ENCODE measurements at places on chromosomes 5 and 9.

DNA sequence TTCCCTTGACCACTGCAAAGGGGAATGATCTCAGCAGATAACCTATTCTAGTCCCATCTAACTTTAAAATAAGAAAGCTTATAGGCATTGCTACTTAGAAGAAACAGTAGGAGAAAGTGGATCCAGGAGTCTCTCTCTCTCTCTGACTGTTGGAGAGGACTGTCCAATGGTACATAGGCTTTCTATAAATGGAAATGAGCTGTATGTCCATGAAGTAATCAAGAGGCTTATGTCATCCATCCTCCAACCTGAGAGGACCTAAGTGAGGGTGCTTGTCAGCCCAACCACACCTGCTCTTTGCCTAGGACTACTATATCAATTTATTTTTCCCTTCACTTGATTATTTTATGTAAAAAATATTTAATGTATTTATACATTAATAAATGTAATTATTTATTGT lies 172.3 kb downstream of the PAPPA start:
- DNase-seq, result no peak

GRCh38 chr5:158013939-158014338 lies 155.0 kb upstream of the CLINT1 start:
- DNase-seq, result peak; percentile 19

GRCh38 chr5:159657771-159658170 lies 258.5 kb upstream of the ADRA1B start:
- peak; percentile 7 for DNase-seq

DNA sequence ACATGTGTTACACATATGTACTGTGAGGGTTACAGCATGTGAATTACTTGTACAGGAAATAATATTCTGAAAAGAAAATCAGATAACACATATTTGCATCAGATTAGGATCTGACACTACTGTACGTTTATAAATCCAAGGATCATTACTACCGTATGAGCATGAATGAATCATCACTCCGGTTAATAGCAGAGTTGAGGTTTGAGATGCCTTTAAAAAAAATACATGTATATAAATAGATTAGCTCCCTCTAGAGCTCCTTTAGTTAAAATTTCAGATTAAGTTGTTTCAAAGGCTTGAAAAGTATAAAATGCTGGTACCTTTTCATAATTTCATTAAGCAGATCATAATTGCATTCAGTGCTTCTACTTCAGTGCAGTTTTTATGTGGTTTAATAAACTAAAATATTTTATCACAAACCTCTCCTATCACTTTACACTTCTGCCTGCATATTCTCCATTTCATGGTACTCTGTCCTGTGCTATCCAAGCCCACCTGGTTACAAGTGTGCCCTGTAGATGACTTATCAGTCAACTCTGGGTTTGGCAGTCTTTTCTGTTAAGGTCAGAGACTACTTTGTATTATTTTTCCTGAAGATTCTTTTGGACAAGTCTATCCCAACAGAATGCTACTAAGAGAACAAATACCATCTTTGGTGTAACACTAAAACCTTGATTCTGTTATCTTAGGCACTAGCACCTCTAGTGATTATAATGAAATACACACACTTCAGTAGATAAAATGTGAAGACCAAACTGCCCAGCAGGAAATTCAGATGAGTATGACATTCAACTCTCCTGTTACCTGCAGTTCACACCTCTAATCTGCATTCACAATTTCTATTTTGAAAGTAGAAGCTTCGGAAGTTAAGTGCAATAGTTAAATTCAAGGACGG lies 48.0 kb upstream of the POU5F2 start:
- DNase-seq, result no peak

GRCh38 chr9:130212543-130213297 lies 40.5 kb downstream of the NCS1 start:
- DNase-seq, result no peak

DNA sequence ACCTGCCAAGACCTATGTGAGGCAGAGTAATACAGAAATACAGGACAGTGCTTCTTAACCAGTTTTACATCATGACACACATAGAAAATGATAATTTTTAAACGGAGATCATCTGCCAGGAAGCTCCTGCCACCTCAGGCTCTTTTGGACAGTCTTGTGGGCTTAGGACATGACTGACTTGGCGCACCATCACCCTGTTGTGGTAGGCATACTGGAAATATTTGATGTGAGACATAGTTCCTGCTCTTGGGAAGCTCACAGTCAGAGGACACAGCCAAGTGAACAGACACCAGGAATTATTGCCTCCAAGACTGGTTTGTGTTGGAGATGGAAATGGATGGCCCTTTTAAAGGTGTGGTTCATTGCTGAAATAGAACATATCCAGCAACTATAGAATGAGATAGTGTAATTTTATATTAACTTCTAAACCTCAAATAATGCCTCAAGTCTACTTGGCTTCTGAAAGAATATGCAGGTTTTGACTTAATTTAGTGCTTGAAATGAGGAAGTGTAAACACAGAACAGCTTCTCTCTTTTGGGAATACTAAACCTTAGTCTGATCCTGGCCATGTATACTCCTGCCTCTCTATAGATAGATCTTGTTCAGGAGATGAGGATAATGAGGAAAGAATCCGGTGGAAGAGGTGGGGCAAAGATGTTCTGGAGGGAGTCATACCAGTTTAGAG lies 19.7 kb downstream of the CPEB4 start:
- no peak for DNase-seq

DNA sequence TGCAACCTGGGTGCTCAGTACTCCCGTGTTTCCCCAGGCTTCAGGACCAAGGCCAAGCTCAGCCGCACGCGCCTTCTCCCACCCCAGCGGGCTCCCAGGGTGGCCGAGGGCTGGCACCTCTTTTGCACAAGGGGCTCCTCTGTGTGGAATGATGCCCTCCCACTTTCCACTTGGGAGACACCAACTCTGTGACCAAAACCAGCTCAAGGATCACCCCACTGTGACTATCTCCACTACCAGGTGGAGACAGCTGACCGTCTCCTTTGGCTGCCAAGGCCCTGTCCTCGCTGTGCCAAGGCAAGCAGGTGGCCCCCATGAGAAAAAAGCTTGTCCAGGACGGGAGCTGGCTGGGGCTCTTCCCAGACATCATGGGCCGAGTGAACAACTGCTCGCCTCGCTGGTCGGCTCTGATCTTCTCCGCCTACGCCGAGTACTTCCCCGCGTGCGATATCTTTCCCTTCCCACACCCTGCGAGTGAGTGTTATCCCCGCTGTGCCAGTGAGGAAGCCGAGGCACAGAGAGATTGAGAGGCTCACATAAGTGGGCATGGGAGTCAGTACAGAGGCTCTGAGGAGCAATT lies 132.8 kb downstream of the ZNF354C start:
- no peak for DNase-seq

DNA sequence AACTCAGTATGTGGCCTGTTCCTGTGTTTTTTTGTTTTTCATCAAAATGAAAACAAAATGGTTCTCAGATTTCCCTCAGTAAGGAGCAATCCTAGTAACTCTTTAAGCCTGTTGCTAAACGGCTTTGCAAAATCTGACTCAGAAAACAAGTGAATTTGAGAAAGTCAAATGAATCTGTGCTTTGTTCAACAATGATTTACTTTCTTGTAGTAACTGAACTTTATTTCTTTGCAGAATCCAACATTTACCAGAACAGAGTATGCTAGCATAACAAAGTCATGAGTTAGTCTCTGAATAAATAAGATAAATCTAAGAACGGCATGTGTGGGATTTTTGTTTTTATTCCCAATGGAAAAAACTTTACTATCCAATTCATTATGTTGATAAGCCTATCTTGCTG lies 93.8 kb downstream of the OXCT1 start:
- no peak for DNase-seq

DNA sequence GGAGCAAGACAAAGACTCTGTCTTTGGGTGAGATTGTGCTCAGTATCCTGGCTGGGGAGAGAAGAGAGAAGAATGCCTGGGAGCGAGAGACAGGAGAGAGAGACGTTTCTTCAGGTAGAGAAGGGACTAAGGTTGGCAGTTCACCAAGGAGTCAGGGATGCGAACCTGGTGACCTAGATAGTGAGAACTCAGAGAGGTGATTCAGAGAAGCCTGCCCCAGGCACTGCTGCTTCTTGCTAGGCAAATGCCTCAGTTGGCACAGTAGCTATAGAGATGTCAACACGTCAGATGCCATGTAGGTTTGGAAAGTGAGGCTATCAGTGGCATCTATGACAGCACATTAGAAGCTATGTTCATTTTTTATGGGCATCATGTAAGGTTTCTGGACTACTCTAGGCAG lies 231.6 kb upstream of the VLDLR start:
- no peak for DNase-seq

DNA sequence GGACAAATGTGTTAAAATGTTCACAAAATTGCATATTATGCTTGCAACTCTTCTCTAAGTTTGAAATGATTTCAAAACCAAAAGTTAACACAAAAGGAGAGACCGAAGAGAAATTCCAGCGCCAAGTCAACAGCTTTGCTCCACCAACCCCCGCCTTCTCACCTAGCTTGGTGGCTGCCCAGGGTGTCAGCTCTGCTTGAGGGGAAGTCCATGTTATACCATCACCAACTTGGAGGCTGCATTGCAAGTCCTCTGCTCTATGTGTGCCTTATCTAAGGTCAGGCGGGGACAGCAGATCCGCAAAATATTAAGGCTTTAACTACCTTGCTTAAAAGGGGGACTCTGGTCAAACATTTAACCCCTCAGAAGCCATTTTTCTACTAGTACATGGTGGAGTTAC lies 14.6 kb downstream of the CCNJL start:
- no peak for DNase-seq

- no peak for DNase-seq
Observed at GRCh38 chr5:113311301-113311700, 123.5 kb downstream of the TSSK1B start.

DNA sequence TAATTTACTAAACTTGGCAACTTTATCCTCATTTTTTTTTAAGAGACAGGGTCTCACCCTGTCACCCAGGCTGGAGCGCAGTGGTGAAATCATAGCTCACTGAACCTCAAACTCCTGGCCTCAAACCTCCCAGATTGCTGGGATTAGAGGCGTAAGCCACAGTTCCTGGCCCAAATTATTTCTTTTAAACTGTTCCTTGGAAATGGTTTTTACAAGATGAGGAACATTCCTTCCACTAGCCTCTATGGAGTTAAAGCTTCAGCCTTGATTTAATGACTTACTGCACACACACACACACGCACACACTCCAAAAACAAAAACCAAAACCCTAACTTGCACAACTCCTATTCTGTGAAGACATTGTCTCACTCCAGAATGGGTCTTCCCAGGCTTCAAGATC lies 77.2 kb upstream of the TARS1 start:
- DNase-seq, result no peak

GRCh38 chr5:84370176-84370575 lies 14.5 kb downstream of the EDIL3 start:
- no peak for DNase-seq

GRCh38 chr5:140181002-140181483 lies 6.1 kb downstream of the CYSTM1 start:
- no peak for DNase-seq

DNA sequence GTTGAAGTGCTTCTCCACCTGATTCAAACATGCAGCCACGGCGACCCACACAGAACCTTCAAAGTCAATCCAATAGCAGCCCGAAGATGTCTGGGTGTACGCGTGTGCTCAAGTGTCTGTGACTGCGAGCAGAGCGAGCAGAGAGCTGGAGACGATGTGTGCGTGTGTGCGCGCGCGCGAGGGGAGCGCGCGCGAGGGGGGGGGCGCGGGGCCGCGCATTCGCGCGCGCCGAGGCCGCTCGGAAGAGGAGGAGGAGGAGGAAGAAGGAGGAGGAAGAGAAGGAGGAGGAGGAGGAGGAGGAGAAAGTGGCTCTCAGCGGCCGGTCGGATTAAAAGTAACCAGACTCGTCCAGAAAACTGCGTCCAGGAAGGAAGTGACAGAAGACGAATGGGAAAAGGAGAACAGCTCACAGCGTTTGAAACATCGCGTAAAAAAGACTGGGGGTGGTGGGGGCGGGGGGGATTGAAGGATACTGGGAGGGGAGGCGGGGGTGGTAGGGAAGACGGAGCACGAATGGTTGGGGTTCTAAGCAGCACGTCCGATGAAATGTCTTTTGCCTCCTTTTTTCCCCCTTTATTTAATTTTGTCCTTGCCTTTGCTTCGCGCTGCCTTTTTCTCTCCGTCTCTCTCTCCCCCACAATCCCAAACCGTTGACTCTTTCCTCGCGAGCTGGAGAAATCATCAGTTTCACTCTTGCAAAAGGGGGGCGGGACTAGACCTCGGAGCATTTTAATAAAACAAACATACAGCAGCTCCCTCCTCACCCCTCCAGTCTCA lies at the start of gene MEF2C:
Gene MEF2C, minus strand, starts transcription at position 126 of the 777 bp plus-strand sequence. CDS start 59,396 bp downstream, outside the sequence.
- DNase-seq, result peak; percentile 92

DNA sequence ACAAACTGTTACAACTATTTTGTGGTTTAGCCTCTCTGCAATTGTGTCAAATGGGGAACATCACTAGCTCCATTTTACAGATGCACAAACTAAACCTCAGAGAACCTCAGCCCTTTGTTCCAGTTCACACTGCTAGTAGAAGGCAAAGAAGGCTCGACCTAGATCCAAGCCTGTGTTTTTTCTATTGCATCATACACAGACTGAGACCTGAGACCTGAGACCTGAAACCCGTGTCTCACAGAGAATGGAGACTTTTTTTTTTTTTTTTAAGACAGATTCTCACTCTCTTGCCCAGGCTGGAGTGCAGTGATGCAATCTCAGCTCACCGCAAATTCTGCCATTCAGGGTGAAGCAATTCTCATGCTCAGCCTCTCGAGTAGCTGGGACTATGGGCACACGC lies 120.8 kb downstream of the GALNT10 start:
- no peak for DNase-seq

GRCh38 chr5:86981898-86982297 lies 285.8 kb upstream of the RASA1 start:
- DNase-seq, result no peak

DNA sequence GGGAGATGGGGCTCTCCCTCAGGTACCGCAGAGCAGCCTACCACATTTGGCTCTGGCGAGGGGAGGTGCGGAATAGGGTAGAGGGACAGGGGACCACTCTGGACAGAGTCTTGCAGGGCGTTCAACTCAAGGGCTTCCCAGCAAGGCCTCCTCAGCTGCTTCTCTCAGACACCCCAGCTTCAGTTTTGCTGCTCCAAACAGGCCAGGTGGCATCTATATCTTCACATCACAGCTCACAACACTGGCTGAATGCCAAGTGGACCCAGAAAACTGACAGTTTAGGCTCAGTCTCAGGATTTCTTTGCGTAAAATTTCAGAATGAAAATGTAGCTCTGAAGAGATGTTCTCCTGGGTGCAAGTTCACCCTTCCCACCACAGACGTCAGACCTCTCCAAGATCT lies 592.6 kb upstream of the ADAMTS16 start:
- no peak for DNase-seq

DNA sequence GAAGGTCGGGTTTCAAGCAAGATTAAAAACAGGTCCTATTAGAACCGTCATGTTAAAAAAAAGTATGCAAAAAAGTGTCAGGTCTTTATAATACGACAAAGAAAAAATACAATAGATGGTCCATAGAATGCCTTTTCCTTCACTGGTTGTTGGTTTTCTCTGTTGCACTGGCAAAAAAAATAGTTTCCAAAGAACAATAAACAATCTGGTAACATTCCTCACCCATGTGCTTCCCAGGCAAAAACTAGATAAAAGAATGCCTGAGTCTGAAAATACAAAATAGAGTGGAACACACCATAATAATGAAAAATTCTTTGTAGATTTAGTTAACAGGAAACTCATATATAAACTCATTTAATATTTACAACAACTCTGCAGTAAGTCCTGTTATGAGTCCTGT lies 590.0 kb upstream of the DMAC1 start:
- no peak for DNase-seq

GRCh38 chr5:150075233-150075632 lies 11.1 kb downstream of the CSF1R start:
- no peak for DNase-seq
